ENCODE measurements at places on chromosomes 16 and 17. TPM values are rescaled to one million over a fixed set of nuclear protein-coding genes. Genes with fewer than 3 reads are reported as not detected.

The PLA2G15 gene
- 31.7 TPM for polyA plus RNA-seq

The ZNF18 gene
- 6.7 TPM for polyA plus RNA-seq

GRCh38 chr16:86975445-86975844 lies 341.7 kb downstream of the C16orf95 start:
- no peak for DNase-seq

GRCh38 chr17:72135546-72136325 lies 14.9 kb downstream of the SOX9 start:
- no peak for DNase-seq

The TMC8 gene
- polyA plus RNA-seq, result 3.3 TPM

The VAT1L gene
- polyA plus RNA-seq, result 5.9 TPM

The RAB26 gene
- 11.3 TPM for polyA plus RNA-seq

GRCh38 chr16:64138006-64138405 lies 983.9 kb downstream of the CDH11 start:
- no peak for DNase-seq

- no peak for DNase-seq
These were observed 9.8 kb downstream of the TP53 start for GRCh38 chr17:7677388-7678067.

DNA sequence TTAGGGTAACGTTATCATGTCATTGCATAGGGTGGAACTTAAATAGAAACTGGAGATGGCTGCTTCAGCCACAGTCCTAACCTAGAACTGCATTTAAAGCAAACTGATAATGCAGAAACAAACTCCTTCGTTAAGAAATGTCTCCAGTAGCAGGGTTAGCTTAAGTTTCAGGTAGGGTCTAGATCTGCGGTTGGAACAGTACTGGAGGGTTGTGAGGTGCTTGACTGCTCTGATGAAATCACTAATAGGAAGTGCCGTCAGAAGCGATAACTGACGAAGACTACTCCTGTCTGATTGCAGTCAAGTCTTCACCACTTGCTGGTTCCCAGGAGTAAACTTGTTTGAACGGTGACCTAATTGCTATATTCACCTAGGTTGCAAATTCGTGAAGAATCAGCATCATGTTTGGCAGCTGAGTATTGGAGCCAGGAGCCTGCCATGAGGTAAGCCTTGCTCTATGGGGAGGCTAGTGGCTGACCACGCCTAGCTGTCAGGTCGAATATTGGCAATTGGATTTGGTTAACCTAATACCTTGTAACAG lies 24.5 kb downstream of the TRPV2 start:
- no peak for DNase-seq

GRCh38 chr16:2785101-2785991 lies 2.0 kb downstream of the PRSS33 start:
- DNase-seq, result no peak

- no peak for DNase-seq
These were observed 6.9 kb upstream of the KCNG4 start for GRCh38 chr16:84246679-84247077.

GRCh38 chr17:40352779-40353394 lies 11.7 kb downstream of the GJD3 start:
- no peak for DNase-seq

The ZNF205 gene
- 13.2 TPM for polyA plus RNA-seq

DNA sequence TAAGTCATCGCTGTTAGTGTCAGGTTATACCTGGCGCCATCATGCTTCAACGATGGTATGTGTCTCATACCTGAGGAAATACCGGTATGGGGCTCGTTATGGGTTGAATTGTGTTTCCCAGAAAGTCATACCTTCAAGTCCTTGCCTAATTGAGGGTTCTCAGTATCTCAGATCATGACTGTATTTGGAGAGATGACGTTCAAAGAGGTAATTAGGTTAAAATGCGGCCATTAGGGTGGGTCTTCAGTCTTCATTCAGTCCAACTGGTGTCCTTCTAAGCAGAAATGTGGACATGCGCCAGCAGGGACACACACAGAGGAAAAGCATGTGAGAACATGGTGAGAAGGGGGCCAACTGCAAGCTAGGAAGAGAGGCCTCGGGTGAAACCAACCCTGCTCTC lies 37.5 kb upstream of the XYLT1 start:
- DNase-seq, result no peak
